ENCODE measurements at places on chromosomes 12 and 14.

GRCh38 chr14:45246691-45247090 lies 6.3 kb downstream of the MIS18BP1 start:
- DNase-seq: no peak

- no peak for DNase-seq
These were observed 251.6 kb downstream of the PHLDA1 start for GRCh38 chr12:75779891-75780496.

DNA sequence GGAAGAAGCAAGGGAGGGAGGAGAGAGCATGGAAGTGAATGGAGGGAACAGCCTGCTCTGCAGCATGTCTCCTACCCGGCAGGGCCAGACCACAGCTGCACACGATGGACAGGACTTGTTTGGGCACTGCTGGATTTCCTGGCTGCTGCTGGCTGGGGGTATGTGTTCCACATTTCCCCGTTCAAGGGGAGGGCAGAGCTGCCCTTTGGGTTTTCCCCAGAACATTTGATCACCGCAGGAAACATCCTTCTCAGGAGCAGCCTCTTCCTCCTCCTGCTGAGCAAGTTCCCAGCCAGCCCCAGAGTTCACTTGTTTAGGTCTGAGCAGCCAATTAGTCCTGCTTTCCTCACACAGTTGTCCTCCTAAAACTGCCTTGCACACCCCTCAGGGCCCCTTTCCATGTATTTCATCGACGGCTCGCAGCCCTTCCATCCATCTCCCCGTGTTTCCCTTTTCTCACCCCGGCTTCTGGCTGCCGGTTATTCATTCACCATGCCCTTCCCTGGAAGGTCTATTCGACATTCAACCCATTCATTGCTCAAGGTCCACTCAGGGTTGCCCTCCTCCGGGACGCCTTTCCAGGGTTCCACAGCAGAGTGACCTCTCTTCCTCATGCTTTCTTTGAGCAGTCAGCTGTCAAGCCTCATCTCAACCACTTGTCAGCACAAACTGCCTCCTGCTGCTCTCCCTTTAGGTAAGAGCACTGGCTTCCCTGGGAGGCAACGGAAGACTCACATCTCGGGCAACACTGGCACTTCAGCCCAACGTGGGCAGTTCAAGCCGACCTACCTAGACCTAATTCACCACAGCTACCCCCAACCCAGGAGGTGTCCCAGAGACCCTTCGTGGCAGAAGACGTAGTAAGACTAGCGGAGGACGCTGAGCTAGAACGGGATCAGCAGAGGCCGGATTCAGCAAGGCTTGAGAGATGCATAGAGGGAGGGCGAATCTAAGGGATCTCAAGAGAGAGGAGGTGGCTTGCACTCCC lies 20.1 kb upstream of the ANO2 start:
- no peak for DNase-seq

DNA sequence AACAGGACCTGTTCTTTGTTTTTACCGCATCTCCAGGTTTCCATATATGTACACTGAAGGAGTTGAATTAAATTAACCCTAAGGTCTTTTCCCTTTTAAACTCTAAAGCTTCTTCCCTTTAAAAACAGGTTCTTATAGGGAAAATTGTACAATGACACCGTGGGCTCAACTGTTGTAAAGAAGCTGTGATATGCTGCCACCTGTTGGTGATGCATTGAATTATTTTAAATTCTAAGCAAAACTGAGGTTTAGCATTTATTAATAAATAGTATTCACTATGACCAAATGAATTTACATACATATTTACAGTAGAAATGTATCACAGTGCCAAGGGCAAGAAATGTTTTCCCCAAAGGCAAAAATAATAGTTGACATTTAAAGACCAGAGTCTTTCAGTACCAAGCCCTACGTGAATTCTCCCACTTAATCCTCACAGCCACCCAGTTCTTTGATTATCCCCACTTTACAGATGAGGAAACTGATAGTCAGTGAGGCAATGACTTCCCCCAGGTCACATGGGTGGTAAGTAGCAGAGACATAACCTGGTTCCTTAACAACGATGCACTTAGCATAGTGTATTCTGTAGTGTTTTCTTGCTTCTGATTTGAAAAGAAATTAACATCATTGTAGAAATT lies 35.7 kb upstream of the TMEM263 start:
- peak; percentile 13 for DNase-seq

DNA sequence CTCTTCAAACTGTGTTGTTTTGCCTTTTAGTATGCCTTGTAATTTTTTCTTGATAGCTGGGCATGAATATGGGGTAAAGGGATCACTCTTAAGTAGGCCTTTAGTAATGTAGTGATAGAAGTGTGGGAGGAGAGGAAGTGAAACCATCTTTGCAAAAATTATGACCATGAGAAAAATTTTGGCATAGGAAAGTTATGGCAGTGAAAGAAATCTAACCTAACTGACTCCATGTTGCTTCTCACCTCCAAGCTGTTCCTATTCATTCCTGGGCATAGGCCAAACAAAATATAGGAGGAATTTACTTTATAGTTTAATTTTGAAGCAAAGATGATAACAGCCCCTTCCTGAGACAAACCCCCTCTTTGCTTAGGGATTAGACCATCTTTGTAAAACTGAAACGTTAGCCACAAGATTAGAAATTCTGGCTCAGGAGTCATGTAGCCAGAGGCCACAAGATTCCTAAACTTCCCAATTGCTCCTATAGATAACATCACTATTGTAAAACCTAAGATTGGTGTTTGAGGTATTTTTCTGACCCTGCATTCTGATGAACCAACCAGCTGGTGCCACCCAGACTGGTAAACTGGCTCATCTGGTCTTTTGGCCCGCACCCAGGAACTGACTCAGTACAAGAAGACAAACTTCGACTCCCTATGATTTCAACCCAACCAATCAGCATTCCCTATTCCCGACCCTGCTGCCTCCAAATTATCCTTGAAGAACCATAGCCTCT lies 45.8 kb downstream of the CRADD start:
- no peak for DNase-seq

DNA sequence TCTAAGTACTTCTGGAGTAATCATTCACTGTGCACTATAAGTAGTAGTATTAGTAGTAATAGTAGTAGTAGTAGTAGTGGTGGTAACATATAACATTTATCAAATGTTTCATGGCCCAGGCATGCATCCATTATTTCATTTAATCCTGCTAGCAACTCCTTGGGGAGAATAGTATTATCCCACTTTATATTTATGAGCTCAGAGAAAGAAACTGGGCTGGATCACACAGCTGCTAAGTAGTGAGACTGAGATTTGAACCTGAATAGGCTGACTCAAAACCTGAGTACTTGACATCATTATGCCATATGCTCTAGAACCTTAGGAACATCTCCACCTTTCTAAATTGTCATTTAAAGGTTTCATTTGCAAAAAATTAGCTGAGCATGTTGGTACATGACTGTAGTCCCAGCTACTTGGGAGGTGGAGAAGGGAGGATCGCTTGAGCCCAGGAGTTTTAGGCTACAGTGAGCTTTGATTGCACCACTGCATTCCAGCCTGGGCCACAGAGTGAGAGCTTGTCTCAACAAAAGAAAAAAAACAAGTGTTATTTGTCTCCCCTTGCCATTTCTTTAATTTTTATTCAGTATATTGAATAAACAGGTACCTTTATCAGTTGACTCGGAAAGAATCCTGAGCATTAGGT lies 11.4 kb upstream of the NID2 start:
- DNase-seq: no peak

DNA sequence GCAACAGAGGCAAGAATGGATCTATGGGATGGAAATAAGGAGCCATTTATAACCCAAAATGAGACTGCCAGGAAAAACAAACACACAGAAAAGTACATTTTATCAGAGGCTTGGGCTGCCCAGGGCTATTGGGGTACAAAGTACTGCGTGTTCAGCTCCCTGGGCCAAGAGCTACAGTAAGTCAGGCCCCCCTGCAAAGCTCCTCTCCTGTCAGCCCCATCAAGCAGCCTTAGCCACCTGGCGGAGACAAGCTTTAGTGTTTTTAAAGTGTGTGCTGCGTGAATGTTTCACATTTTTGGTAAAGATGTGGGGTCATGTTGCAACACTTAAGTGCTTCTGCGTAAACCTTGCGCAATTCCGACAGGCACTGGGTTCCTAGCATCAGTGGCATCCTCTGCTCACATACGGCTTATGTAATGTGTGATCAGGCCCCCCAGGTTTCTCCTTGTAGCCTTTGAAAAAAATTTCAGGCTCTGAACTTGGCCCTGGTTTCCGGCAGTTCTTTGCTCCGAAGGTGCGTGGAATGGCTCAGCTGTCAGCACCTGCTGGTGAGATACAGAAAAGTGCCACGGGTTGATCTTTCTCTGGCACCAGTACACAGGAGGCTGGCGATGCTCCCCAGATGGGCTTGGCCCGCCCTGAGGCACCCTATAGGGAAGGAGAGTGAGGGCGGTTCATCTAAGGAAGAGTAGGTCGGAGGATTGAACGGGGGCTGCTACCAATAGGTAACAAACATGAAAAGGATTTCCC lies 198.7 kb upstream of the EEA1 start:
- no peak for DNase-seq

DNA sequence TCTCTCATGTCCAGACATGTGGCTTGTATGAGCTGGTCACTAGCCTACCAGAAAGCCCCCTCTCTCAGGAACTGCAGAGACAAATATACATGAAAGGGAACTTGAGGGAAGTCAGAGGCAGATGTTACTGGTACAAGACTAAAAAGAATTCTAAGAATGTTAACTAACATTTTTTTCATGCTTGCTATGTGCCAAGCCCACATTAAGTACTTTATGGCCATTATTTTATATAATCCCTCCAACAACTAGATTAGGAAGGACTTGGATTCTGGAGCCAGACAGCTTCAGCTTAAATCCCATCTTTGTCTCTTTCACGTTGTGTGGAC lies 24.6 kb downstream of the TTC9 start:
- DNase-seq: no peak

DNA sequence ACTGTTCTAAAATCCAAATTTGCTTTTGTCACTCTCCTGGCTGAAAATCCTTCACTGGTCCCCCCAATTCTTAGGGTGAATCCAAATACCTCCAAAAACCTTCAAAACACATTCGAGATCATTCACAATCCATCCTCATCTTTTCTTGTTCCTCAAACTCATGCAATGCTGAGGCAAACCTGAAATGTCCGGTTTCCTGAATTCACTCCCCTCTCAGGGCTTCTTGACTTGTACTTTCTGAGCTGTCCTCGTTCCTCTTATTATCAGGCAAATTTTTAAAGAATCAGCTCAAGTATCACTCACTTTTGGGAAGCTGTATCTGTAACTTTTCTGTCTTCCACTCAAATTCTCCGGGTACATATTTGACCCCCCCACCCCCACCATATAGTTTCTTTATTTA lies 84.9 kb upstream of the DUSP6 start:
- DNase-seq: peak; percentile 9

DNA sequence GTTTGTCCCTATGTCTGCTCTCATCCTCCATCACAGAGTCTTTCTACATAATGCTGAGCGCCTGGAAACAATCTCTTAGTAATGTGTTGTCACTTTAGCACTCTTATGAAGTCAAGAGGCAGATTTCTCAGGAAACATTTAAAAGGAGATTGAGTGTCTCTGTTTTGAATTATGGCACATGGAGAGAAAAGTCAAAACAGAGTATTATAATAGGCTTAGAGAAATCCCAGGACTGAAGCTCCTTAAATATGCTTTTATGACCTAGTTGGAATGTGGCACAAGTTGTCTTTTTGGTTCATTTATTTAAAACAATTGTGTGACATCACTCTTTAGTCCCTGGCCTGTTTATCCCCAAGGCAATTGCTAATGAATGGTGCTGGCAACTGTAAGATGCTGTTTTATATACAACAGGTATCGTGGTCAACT lies 117.8 kb upstream of the HIF1A start:
- no peak for DNase-seq

- DNase-seq: no peak
These were observed 2.7 kb downstream of the CMTM5 start for GRCh38 chr14:23379366-23380196.

- DNase-seq: peak; percentile 36
These were observed 565 bp upstream of the KLHL42 start for GRCh38 chr12:27779416-27779919.

GRCh38 chr12:32755654-32756475 lies at the start of gene YARS2:
TSS of gene YARS2 (minus strand) at chr12:32755897. CDS start at chr12:32755874, 23 bp downstream.
- peak; percentile 96 for DNase-seq

- no peak for DNase-seq
These were observed 126.2 kb downstream of the RFLNA start for GRCh38 chr12:124420996-124421674.

DNA sequence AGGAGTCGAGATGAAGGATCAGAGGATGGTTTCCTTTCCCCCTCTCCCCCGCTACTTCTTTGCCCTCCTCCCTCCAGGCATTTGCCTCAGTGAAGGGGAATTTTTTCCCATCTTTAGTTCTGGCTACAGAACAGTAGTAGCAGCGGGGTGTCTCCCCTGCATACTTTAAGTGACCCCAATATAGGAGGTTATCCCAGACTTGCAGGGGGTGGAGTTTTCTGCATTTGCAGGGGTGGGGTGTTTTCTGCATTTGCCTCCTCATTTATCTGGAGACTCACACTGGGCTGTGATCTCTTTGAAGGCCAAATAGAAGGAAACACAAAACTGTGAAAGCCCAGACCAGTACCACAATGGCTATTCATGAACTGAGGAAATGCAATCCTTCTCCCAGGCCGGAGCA lies 19.8 kb downstream of the PTPRB start:
- no peak for DNase-seq

DNA sequence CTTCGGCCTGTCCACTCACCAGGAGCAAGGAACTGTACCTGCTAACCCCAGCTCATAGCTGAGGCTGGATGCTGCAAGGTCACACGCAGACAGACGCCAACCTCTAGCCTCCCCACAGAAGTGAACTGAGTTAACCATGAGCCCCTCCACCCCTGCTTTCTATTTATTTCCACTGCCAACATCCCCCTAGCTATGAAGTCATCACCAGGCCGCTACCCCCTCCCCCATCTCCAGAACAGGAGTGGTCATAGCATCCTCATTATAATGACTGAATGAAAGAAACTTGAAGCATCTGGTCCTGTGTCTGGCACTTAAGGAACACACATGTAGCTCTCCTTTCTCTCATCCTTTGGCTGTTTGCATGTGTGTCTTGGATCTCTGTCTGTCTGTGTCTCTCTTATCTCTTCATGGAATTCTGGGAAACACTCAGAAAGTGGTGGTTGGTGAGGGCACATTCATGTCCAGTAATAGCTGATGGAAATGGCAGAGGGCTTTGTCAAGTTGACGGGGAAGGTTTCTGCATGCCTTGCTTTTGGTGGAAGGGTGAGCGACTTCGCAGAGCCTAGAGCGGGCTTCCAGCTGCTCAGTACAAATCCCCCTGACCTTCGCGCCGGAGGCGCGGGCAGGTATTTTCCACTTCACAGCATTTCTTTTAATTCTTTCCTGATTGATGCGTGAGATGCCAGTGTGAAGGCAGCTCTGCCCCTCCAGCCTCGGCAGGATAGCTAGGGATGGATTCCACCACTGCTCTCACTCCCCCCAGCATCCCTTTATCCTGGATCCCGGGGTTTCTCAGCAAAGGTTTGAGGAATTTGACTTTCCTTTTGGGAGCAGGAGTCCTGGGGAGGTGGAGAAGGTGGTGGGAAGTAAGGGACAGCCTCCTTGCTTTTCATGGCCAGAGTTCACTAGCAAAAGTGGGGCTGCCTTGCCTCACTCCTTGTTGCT lies 198.2 kb downstream of the CHST11 start:
- DNase-seq: no peak

GRCh38 chr14:56002876-56003625 lies 115.2 kb upstream of the PELI2 start:
- no peak for DNase-seq
